ENCODE measurements at places on chromosomes 7 and 10.

- ATAC-seq = no peak
Measured at GRCh38 chr10:3502673-3503072, 282.3 kb downstream of the KLF6 start.

- ATAC-seq = no peak
Measured at GRCh38 chr7:20735346-20736065, 51.2 kb downstream of the SP8 start.

DNA sequence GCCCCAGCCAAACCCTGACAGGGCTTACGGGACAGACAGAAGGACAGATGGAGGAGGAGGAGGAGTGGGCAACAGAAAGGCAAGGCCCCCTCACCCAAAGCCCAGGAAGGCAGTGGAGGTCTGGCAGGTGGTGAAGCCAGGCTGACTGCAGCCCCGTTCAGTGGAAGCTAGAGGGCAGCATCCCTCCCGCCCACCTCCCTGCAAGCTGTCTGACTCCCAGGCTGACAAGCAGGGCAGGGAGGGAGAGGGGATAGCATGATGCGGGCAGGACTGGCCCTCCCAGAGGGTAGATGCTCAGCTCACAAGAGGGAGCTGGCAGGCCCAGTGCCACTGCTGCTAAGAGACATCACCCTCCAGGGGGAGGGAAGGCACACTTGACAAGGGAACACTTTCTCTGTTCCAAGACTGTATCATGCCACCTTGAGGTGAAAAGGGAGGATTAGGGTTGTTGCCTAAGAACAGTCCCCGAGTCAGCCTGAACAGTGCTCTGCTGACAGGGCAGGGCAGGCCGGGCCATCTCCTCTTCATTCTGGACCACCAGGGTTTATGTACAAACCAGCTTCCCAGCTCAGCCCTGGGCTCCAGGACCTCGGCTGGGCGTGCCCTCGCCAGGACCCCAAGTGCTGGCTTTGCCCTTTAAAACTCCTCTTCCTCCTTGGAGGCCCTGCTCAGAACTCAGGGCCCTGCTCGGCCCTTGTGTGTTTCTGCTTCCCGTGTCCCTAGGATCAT is 61.8 kb downstream of the RASGEF1A start:
- ATAC-seq = peak; percentile 55

GRCh38 chr7:26508917-26509316 is 217.3 kb downstream of the SNX10 start:
- no peak for ATAC-seq

- ATAC-seq = no peak
Measured at GRCh38 chr7:101557421-101557820, 71.7 kb downstream of the MYL10 start.

GRCh38 chr7:155598810-155599210 is 45.7 kb upstream of the RBM33 start:
- ATAC-seq = peak; percentile 73

DNA sequence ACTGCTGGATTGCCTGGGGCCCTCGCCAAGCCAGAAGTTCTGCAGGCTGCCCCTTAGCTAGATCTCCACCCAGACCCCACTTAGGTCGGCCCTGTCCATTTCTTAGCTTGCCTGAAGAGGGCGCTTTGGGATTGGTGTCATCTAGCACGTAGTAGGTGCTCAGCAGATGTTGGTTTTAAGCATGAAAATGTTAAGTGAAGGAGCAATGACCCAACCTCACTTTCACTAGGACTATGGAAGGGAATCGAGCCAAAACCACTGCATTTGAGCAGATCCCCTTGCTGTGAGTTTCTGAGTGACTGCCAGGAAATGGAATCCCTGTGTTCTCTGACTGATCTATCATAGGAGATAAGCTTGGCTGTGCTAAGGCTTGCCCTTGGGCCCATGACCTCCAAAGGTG is 131.7 kb upstream of the EEPD1 start:
- no peak for ATAC-seq

DNA sequence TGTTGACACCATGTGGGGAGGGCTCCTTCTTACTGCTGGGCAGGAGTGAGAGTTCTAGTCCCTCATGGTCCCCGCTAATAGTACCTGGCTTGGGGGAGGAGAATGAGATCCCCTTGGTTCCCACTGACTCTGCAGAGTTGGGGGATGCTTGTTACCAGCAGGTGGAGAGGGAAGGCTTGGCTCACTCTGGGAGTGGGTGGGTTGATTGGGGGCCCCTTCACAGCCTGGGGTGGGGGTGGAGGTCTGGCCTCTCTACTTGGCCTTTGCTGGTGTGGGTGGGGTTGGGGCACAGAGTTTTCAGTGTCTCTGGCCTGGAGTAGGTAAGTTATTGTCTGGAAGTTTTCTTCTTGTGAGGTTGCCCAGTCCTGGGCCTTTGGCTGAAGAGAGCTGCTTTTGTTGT is 31.9 kb downstream of the ADCY1 start:
- no peak for ATAC-seq

GRCh38 chr7:95113590-95113989 is 206.2 kb downstream of the PPP1R9A start:
- no peak for ATAC-seq

DNA sequence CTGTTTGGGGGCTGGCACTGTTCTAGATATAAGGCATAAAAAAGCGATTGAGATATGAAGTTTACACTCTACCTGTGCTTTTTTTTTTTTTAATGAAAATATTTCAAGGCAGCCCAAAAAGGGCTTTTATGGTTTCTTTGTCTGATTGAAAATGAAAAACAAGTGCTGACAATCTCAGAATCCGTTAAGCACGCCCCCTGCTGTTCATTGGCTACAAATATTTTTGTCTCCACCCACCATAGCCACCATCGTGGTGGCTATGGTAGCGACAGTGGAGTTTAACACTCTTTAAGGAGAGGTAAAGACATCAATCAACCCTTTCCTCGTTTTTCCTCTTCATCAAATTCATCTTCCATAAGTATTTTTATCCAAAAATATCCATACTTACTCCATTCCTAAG is 94.2 kb downstream of the CD36 start:
- no peak for ATAC-seq

- no peak for ATAC-seq
Measured at GRCh38 chr10:72740528-72740927, 48.6 kb downstream of the MCU start.

- ATAC-seq = no peak
Measured at GRCh38 chr7:34900891-34901513, 136.3 kb downstream of the DPY19L1 start.

DNA sequence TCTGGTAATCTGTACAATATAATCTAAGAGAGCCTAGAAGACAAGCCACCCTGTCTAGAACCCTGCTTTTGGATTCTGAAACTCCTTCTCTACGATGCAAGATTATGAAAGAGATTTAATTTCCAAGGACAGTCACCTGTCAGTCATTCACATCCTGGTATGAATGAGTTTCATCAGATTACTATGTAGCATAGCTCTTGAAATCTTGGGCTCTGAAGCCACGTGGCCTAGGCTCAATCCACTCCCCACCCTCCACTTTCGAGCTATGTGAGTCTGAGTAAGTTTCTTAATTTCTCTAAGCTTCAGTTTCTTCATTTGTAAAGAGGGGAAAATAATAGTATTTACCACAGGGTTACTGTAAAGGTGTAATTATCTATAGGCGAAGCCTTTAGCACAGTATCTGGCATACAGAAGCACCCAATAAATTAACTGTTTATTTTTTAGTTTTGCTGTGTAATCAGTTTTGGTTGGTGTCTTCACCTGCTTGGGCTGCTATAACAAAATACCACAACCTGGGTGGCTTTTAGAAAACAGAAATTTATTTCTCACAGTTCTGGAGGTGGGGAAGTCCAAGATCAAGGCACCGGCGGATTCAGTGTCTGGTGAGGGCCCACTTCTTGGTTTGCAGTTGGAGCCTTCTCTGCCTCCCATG is 71.3 kb downstream of the MYOF start:
- no peak for ATAC-seq

GRCh38 chr7:4665661-4666060 is 16.4 kb upstream of the FOXK1 start:
- ATAC-seq = no peak

GRCh38 chr10:52334595-52334994 is 20.5 kb downstream of the DKK1 start:
- ATAC-seq = no peak

DNA sequence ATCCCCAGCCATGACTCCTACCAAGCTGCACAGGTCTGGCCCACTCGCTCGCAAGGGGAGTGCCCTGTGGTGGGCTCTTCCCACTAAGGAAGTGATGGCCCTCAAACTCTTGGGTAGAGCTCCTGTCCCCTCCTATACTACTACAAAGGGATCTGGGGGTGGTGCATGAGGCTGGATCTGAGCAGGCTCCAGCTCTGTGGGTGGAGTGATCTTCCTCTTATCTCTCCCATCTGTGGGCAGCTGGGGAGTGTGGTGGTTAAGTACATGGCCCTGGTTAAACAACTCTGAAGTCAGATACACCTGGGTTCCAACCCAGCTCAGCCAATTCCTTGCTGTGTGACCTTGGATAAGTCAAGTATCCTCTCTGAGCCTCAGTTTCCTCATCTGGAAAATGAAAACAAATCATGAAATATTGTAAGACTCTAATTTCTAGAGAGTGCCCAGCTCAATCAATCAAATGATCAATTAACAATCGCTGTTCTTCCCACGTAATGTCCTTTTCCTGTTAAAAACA is 17.4 kb downstream of the DDIT4 start:
- no peak for ATAC-seq

DNA sequence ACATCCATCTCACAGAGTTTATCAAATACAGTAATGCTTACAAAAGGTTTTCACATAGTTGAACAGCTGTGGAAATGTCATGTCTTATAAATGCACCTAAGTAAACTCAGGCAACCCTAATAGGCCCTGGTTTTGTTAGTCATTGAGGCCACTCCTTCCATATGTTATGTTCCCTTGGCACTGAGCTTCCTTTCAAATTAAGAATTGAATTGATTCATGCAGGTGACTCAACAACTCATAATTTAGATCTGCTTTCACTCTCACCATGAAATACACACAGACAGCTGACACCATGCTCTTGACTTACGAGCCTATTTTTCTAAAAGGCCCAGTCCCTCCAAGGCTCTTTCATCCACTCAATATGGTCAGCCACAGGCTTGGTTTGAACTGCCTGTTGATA is 476.9 kb downstream of the KCNMA1 start:
- ATAC-seq = no peak

DNA sequence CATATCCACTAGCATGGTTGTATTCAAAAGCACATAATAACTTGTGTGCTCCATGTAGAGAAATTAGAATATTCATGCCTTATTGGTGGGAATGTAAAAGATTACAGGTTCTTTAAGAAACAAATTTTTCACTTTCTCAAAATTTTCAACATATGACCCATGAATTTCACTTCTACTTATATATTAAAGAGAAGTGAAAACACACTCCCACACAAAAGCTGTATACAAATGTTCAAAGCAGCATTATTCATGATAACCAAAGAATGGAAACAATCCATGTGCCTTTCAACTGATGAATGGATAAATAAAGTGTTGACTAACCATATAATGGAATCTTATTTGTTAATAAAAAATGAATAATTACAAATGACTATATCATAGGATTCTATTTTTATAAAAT is 694.5 kb upstream of the PCDH15 start:
- ATAC-seq = no peak

- ATAC-seq = no peak
Measured at GRCh38 chr7:142867398-142868187, 12.7 kb downstream of the EPHB6 start.

- no peak for ATAC-seq
Measured at GRCh38 chr7:43781726-43782607, 23.5 kb downstream of the BLVRA start.

DNA sequence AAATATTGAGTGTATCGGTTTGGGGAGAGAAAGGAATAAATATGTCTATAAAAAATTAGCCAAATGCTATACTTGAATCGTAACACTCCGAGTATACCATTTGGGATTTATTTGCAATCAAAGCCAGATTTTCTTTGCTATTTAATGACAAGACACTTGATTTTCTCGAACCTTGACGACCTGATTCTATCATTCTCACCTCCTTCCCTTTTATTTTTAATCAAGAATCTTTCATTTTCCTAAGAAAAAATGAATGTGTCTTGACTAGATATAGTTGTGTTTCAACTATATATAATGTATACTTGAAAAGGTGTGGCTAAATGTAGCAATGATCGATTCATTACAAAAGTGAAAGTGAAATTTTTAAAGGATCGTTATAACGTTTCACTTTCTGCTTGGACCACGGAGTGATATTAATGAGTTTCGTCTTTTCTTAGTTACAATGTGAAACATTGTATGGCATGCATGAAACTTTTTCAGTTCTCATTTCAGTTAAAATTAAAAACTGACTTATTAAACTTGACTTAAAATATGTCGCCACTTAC is 562 bp downstream of the NUB1 start:
- peak; percentile 61 for ATAC-seq

DNA sequence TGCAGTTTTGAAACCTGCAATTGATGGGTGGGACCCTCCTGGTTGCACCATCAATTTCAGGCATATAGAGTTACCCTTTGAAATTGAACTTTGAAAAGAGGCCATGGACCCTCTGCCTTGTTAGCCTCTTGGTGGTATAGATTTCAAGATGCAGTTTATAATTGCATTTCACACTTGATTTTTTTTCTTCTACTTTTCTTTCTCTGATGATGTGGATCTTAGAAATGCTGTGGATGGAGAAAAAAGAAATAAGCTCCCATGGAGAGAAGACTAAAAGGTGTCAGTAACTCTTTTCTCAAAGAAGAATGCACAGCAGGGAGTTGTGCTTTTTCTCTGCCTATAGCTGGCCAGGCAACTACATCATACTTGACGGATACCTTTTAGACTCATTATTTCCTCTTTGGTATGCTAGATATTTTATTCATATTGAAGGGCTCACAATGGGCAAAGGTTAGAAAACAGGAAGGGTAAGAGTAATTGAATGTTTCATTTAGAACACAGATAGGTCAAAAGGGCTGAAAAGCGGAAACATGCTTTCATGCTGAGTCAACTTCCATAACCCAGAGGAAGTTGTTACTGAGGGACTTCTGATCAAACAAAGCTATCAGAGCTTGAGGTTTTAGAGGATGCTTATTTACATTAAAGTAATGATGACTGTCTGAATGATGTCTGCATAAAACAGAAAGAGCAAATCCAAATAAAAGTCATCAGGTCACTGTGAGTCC is 773.2 kb upstream of the LRRN3 start:
- ATAC-seq = no peak

DNA sequence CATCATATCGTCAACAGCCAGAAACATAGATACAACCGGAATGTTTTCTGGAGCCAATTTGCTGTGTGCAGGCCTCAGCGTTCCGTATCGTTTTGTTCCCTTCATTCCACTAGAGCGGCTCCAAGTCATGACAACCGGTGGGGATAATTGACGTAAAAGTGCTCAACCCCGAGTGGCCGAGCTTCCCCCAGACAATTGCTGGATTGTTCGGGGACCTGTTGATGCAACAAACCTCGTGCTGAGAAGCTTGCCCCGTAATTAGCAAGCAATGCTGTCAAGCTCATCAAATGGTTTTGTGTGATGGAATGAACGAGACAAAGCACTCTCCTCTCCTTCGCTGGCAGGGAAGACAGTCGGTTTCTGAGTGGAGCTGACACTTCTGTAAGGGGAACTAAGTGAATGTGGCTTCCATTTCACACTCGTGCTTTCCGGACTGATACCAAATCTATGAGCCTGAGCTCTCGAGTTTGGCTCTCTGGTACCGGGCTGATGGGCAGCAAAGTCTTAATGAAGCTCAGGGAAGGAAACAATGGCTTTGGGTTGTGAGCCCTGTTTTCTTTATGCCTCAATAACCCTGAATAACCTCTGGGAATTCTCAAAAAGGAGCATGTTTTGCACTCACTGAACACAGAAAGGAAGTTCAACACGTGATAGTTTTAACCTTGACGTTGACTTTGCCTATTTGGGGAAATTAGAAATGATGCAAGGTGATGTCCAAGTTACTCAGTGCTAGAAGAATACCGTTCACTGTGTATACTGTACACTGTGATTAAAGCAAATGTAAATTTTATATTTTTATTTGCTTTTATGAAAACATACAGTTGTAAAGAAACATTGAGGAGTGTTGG is 220.5 kb downstream of the BAMBI start:
- no peak for ATAC-seq

- ATAC-seq = no peak
Measured at GRCh38 chr7:28621369-28621841, 209.1 kb downstream of the CREB5 start.

Data from stimulated activated memory B cell treated with anti-CD40 and anti-IgM and Interleukin-4, amounts not matched to agents 10 μg/mL and 1 μg/mL and 100 μg/mL, for 72 hours (primary cell).